ENCODE measurements at places on chromosomes 4 and X.

DNA sequence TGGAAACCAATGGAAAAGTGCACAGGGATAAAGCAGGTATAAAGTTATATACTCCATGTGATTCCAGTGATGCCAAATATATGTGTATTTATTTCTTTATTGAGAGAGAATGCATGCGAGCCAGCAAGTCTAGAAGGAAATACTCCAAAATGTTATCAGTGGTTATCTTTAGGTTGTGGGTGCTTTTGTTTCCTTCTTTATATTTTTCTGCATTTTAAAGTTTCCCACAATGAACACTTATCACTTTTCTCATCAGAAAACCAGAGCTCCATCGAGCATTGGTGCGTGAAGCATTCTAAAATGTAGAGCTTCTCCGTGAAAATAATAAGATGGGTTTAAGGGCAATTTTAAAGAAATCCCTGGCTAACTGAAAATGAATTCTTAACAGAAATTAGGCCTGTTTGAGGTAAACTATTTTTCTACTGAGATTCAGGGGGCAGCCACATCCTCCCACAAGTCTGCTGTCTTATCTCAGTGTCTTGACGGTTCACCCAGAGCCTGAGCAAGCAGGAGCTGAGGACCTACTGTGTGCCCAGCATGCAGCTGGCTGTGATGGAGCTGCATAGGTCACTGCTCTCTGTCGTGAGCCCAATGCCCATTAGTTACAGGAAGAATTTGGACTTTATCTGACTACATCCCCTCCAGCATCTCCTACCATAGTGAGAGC is 18.7 kb upstream of the CD40LG start:
- no peak for DNase-seq

DNA sequence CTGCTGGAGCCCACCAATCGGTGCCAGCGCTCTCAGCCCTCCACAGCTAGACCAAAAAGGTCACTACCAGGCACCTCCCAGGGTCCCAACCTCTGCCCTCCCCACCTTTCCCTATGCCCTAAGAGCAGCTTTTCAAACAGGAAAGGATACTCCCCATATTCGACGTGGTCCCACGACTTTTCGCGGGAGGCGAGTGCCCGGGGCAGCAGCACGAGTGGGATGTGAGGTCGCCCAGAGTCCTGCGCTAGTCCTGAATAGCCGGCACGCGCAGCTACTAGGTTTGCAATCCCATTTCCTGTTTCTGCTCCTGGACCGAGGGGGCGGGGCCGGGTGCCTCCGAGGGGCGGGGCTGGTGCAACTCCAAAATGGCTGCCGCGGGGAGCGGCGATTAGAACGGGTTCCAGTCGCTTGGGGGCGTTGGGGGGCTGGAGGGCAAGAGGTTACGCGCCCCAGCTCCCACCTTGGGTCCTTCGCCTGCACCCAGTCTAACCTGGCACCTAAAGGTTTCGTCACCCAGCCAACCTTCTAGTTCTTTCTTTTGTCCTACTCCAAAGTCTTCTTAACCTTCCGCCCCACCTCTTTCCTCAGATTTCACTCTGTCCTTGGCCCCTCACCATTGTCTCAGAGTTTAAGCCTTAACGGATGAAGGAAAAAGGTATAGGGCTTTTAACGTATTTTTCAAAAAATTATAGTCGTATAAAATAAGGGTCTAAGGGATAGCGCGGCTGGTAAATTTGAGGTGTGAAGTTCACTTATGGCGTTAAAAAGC is 85.0 kb upstream of the TENT5D start:
- no peak for DNase-seq

- DNase-seq: no peak
These were observed 10.0 kb downstream of the HTRA3 start for GRCh38 chr4:8279321-8280157.

- DNase-seq: no peak
These were observed 2.1 kb upstream of the SH2D1A start for GRCh38 chrX:124344246-124344645.

DNA sequence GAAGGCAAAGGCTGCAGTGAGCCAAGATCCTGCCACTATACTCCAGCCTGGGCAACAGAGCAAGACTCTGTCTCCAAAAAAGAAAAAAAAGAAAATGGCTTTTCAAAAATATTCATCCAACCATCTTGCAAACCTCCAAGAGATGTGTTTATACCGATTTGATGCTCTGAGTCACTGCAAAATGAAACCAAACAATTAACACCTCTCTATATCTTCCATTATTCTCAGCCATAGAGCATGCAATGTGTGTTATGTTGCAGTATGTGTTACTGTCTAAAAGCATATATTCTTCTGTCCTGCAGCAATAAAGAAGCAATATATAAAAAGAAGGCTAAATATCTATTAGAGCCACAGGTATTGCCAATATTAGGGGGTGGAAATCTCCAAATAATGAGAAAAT is 51.4 kb downstream of the ARAP2 start:
- no peak for DNase-seq
